ENCODE measurements at places on chromosomes 6 and 20. TPM values are rescaled to one million over a fixed set of nuclear protein-coding genes. Genes with fewer than 3 reads are reported as not detected.

GABRR1 gene
- not detected for total RNA-seq

PMEPA1 gene
- 13.2 TPM for total RNA-seq

COL11A2 gene
- total RNA-seq, result 0.20 TPM

CDSN gene
- total RNA-seq, result not detected

CST2 gene
- 0.98 TPM for total RNA-seq

CDK19 gene
- 9.1 TPM for total RNA-seq

KCNK5 gene
- total RNA-seq, result 8.9 TPM

MUCL3 gene
- 4.9 TPM for total RNA-seq

VGLL2 gene
- total RNA-seq, result not detected

LRRC73 gene
- 0.34 TPM for total RNA-seq

KIAA0408 gene
- total RNA-seq, result 35.0 TPM

SLC35D3 gene
- not detected for total RNA-seq

NOX3 gene
- total RNA-seq, result not detected

SLC9A8 gene
- 13.2 TPM for total RNA-seq

ELOVL4 gene
- 0.37 TPM for total RNA-seq

RGS19 gene
- 21.5 TPM for total RNA-seq

WFDC12 gene
- 7.1 TPM for total RNA-seq

TMEM200A gene
- total RNA-seq, result under 0.01 TPM

TPBG gene
- 15.4 TPM for total RNA-seq

TREM2 gene
- total RNA-seq, result 38.8 TPM

ULBP1 gene
- total RNA-seq, result 1.1 TPM

FHL5 gene
- total RNA-seq, result 16.0 TPM

GSTA1 gene
- 3.3 TPM for total RNA-seq

CSTF1 gene
- 3.3 TPM for total RNA-seq

BRD2 gene
- total RNA-seq, result 388 TPM

DEFB124 gene
- total RNA-seq, result not detected

CYB5R4 gene
- 12.8 TPM for total RNA-seq

CALHM6 gene
- total RNA-seq, result 2.7 TPM

Data from upper lobe of left lung (tissue), 6 donors.